ENCODE measurements at places on chromosomes 13 and 19.

GRCh38 chr13:105972811-105973590 lies 562.5 kb downstream of the EFNB2 start:
- DNase-seq, result no peak

- DNase-seq, result no peak
Observed at GRCh38 chr13:100423375-100423774, 165.2 kb downstream of the GGACT start.

DNA sequence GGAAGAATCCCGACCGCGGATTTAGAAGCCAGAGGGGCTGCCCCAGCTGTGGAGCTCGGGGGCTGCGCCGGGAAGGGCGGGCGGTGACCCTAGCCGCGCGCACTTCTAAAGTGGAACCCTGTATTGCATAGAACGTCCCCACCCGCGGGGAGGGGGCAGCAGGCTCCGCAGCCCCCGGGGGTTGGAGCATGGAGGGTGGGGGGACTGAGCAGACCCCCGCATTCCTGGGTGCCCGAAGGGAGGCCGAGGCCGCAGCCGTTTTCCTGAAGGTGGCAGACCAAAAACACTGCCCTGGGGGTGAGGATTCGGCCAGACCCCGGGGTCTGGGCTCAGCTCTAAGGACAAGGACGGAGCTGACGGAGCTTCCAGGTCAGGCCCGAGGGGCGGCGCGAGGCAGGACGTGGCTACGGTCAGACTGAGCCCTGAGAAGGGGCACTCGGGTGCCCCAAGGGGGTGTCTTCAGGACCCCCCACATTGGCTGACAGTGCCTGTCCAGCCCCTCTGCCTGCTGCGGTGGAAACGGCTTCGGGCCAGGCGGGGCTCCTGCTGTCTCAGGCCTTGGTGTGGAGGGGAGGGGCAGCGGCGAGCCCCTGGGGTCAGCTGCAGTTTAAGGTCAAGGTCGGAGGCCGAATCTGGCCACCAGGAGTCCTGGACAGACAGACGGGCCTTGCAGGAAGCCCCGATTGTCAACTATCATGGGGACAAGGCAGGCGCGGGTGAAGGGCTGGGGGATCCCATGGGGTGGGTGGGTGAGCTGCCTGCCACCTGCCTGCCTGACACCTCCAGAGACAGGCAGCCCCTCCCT lies 12.6 kb downstream of the MKNK2 start:
- DNase-seq, result no peak

DNA sequence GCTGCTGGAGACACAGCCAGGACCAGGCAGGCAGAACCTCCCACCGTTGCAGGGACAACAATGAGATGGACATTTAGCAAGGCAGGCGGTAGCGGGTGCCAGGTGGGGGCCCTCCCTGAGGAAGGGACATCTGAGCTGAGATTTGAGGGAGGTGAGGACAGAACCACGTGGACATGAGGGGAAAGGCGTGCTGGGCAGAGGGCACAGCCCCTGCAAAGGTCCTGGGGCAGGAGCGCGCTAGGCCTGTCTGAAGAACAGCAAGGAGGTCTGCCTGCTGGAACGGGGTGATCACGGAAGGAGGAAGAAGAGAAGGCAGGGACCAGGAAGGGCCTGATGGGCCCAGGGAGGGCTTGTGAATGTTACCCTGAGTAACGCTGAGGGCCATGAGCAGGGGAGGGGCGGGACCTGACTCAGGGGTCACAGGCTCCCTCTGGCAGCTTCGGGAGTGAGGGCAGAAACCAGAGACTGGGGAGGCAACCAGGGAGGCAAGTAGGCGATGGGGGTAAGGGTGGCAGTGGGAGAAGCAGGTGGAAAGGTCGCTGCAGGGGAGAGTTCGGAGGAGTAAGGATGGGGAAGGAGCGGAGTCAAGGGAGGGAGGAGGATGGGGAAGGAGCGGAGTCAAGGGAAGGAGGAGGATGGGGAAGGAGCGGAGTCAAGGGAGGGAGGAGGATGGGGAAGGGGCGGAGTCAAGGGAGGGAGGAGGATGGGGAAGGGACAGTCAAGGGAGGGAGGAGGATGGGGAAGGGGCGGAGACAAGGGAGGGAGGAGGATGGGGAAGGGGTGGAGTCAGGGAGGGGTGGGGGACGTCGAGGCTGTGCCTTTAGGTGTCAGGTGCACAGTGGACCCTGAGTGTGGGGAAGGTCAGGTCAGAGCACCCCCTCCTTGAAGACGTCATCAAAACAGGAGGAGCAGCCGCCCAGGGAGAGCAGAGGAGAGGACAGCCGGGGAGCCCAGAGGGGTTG lies 15.7 kb upstream of the B3GNT3 start:
- no peak for DNase-seq

DNA sequence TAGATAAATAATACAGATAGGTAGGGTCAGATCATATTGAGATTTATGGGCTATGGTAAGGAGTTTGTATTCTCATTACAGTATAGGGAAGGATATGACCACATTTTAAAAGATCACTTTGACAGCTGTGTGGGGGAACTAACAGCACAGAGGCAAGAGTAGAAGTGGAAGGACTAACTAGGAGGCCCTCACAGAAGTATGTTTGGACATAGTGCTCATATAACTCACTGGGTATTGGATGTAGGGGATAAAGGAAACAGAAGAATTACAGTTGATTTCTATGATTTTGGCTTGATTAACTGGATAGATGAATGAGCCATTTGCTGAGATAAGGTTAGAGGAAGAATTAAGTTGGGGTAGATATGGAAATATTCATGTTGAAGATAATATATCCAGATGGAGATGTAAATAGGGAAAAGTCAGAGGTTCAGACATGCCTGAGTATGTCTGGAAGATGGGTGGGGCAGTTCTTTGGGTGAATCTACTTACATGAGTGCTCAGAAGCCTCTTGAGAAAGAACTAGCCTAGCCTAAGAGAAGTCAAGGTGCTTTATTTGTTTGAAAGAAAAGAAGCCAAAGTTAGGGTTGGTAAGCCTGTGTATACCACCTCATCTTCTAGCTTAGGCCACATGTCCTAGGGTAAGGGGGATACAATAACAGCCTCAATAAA lies 133.4 kb downstream of the NDFIP2 start:
- no peak for DNase-seq

DNA sequence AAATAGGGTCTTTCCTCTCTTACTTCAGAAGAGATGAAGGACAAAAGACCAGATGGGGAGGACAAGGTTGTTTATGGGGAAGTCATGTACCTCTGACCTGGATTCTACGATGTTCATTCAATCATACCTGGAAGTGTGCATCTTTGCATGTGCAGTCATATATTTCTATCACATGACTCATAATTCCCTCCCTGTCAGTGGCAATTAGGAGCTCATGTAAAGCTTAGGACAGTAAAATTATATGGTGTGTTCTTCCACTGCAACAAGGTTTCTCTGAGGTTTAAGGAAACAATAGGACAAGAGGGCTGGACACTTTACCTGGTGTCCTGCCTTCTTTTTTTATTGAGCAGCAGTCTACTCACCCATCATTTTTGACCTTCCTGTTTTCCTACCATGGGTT lies 19.8 kb downstream of the CEACAM7 start:
- DNase-seq, result no peak

DNA sequence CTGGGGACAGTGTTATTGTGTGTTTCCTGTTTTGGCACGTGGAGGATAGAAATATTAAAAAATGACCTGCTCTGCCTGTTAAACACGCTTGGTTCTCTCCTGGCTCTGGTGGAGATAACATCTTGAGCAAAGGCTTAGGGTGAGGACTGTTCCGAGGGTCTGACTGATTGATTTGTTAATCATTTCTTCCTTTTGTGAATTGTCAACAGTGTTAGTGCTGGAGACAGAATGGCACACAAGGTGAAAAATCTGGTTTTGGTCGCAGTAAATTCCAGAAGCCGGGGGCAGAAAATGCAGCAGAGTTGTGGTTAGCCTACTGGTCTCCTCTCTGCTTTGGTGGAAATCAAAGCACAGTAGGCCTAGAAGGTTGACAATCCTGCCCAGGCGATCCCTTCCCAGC lies 163.6 kb downstream of the FGF9 start:
- DNase-seq, result no peak

DNA sequence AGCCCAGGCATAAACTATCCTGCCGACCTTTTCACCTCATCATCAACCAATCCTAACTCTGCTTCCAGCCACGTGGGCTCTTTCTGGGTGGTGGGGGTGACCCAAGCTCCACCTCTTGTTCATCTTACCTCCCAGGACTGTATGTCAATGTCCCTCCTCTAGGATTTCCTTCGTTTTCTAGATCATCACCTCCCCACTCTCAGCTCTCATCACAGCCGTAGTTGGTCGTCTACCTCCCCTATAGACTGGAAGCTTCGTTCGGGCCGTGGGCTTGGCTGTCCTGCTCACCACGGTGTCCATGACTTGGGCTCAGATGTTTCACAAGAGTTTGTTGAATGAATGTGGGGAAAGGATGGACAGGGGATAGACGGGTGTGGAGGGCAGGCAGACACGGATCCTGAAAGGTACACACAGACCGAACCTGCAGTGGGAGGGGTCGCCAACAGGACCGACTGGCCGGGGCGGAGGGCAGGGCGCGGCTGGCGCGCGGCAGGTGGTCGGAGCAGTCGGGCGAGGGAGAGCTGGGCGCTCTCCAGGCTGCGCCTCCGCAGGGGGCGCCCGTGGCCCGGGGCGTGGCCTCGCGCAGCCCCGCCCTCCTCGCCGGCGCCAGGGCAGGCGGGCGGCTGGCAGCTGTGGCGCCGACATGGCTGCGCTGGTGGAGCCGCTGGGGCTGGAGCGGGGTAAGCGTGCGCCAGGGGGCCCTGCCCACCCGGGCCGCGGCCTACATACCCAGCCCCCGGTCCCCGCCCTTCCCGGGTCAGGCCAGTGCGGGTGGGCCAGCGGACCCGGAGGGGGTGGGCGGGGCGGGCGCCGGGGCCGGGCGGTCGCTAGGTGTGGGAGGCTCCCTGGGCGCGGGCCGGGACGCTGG lies at the start of gene LIN7B:
TSS of gene LIN7B (plus strand) at position 609 of the 868 bp plus-strand sequence. CDS start at position 644, 35 bp downstream.
- no peak for DNase-seq

GRCh38 chr19:41705393-41706174 lies 2.8 kb upstream of the CEACAM5 start:
- no peak for DNase-seq

- no peak for DNase-seq
Observed at GRCh38 chr19:39334444-39334976, 1.3 kb downstream of the GMFG start.

DNA sequence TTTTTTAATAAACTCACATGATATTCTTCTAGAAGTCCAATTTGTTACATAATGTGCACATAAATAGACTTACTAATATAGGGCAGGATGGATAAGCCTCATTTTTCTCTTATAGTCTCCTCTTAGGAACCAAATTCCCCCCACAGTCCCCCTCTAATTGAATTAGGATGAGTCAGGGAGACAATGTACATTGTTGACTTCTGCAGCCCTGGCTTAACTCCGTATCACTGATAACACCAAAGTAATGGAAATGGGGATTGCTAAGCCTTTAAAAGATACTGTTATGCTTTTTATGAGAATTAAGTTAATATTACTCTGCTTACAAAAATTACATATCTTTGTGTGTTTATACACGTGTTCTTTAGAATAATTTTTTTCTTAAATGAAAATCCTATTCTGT lies 5.1 kb upstream of the PCDH9 start:
- no peak for DNase-seq

DNA sequence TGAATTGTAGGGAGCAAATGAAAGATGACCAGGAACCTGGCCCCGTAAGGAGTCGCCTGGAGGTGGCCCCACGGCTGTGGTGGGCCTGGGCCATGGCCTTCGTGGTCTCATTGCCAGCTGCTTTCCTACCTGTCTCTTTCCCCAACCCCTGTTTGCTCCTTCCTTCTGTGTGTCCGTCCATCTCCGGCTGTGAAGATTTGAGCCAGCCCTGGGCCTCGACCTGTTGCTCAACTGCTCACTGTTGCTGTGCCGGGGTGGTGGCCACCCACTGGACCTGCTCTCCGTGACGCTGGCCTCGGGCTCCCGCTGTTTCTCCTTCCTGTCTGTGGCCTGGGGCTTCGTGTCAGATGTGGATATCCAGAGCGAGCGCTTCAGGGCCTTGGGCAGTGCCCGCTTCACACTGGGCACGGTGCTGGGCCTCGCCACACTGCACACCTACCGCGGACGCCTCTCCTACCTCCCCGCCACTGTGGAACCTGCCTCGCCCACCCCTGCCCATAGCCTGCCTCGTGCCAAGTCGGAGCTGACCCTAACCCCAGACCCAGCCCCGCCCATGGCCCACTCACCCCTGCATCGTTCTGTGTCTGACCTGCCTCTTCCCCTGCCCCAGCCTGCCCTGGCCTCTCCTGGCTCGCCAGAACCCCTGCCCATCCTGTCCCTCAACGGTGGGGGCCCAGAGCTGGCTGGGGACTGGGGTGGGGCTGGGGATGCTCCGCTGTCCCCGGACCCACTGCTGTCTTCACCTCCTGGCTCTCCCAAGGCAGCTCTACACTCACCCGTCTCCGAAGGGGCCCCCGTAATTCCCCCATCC lies 8.5 kb downstream of the DBP start:
- no peak for DNase-seq

GRCh38 chr13:23432626-23433025 lies 876 bp downstream of the SACS start:
- no peak for DNase-seq

GRCh38 chr19:46211201-46211881 lies 18.2 kb upstream of the IGFL1 start:
- DNase-seq, result no peak

DNA sequence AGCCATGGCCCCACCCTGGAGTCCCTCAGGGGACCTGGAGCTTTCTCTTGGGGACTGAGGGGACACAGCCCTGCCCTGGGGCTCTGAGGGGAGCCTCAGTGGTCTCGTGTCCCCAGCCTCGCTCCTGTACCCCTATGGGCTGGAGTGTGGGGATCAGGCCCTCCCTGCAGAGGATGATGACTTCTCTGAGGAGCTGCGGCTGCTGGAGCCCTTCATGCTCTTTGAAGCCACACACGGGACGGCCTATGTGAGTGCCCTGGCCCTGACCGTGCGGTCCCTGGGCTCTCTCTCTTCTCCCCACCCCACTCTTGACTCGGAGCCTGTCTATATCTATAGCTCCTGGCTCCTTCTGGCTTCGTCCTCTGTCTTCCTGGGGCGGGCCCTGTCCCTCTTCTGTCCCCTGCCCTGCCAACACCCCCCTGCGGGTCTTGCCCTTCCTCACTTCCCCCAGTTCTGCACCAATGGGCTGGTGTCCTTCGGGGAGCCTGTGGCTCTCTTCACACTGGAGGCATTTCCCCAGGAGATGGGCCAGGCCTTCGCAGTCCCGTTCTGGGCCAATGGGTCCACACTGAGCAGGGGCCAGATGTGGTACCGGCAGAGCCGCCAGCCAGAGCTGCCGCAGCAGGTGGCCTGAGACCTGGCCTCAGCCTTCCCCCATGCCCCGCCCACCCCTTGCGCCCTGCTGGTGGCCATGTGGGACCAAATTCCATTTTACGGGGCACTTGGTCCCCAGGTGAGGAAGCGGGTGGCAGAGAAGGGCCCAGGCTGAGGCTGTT lies 33.1 kb downstream of the HPN start:
- no peak for DNase-seq

- no peak for DNase-seq
Observed at GRCh38 chr19:10517760-10518443, 655 bp upstream of the S1PR5 start.

- no peak for DNase-seq
Observed at GRCh38 chr13:45068036-45069001, 52.0 kb upstream of the GTF2F2 start.

GRCh38 chr19:51703575-51704515 lies 10.7 kb downstream of the SPACA6 start:
- no peak for DNase-seq
